ENCODE measurements at places on chromosomes 3 and 15.

GRCh38 chr15:64425221-64425620, 35.2 kb upstream of the ZNF609 start:
- no peak for DNase-seq

DNA sequence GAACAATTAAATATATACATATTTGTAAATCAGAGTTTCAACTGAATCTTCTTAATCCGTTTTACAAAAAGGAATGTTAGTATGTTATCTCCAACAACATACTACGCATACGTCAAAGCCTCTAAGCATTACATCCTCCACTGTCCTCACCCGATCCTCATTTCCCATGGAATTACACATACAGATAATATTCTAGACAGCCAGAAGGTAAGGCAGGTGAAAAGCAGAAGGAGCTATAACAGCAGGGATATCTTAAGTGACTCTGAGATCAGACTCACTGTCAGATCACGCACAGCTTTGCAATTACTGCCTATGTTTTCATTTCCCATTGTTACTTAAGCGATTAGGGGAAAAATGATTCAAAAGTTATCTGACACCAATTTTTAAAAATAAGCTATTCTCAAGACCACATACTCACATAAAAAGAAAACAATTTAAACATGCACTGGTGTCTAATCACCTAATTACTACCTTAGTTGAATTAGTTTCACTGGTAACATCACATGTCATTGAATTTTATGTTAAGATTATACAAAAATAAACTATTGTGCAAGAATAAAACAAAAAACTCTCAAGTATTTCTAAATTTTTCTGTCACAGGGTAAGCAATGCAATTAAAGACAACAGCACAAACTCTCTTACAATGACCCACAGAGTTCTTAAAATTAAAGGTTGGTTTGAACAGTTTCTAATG, 92.8 kb downstream of the TBL1XR1 start:
- DNase-seq: no peak

GRCh38 chr3:36451816-36452215, 71.5 kb downstream of the STAC start:
- DNase-seq: no peak

DNA sequence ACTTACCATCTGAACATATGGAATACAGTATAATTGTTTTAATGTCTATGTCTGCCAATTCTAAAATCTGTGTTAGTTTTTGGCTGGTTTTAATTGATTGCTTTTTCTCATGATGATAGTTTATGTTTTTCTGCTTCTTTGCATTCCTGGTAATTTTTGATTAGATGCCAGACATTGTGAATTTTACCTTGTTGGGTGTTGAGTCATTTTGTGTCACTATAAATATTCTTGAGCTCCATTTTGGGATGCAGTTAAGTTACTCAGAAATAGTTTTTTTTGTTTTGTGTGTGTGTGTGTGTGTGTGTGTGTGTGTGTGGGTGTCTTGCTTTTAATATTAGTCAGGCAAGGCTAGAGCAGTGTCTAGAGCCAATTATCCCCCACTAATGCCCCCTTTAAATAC, 818.8 kb upstream of the NR2F2 start:
- DNase-seq: no peak

- DNase-seq: no peak
Observed at GRCh38 chr3:31027191-31027761, 132.8 kb upstream of the GADL1 start.

DNA sequence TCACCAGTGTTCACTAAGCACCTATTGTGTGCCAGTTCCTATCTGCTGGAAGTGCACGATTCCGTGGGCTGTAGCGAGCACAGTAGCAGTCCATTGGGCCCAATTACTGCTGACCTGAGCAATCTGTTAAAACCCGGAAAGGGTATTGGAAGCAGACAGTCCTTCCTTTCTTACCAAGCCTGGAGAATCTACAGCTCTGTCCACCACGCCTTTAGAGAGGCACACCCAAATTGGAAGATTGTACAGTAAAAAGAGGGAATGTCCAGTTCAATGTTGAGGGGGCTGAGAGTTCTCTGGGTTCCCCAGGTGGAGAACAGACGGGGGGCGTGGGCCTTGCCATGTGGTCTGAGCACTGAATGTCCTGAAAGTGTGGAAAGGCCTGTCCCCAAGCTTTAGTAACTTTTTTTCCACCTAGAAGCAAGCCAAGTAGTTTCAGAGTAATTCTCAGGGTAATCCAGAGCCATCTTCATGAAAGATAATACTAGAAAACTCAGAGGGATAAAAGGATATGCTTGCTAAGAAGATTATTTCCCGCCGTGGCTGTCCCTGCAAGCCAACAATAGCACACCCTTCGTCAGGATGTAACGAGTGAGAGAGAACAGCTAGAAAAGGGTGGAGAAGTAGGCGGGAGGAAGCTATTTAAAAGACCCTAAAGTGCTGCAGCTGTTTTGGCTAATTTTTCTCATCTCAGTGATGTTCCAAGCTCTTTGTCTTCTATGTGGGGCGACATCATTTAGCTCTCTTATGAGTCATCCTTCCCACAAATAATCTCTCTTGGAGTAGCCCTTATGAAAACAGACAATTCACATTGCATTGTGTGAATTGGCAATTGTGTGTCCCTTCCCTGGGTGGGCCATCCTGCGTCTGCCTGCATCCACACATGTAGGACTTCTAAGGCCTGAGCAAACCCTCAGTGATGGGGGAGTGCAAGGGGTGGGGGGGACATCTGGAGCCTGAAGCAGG, 181.0 kb downstream of the ATG7 start:
- DNase-seq: no peak

DNA sequence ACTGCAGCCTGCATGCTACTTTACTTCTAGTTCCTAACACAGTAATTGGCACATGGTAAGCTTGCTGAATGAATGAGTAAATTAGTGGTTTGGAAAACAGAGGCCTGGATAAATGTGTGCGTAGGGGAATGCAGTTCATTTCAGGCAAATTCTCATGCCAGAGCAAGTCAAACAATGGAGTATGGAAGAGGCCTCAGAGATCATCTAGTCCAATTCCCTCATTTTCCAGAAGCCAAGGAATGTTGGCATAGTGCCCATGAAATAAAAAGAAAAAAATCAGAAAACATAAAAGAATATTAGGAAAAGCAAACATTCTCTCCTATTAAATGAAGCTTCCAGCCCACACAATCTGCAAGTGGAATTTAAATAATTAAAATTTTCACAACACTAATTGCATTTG, 92.4 kb downstream of the MB21D2 start:
- DNase-seq: no peak

- peak; percentile 21 for DNase-seq
Observed at GRCh38 chr3:129626744-129627349, 20.4 kb upstream of the PLXND1 start.

DNA sequence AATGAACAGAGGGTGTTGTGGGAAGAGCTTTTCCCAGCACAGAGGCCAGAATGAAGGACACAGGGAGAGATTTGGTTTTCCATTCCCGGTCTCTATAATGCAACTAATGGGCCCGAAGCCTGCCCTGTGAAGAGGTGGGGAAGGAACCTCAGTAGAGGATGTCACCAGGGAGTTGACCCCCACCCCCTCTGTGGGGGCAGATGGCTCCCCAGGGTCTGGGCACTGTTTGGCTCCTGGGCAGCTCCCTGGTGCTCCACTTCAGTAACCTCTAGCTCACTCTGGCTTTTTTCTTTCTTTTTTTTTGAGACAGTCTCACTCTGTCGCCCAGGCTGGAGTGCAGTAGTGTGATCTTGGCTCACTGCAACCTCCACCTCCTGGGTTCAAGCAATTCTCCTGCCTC, 109.1 kb upstream of the DLG1 start:
- DNase-seq: no peak

DNA sequence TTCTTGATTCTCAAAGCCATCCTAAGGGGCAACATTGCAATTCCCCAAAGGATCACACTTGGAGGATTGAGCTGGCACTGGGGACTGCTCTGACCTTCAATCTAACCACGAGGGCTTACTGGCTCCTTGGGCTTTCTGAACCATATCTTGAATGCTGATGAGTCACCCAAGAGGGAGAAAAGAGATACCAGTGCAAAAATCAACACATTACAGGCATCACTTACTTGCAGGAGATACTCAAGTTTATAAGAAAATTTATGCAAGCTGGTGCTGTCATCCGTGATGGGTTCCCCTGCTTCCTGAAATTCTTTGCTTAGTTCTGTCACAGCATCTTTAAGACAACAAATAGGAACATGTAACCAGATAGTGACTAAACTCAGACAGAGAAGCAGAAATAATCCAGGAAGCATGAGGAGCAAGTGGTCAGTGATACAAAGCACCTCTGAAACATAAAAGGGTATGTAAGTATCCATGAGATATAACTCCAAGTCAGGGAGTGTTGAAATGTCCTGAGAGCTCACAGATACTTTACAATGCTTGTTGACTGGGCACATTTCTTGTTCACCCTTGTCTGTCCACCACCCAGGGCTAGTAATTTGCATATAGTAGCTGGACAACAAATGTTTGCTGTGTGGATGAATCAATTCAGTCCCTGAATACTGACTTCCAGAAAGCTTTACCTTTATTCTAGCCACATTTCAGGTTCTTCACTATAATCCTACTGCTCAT, 14.1 kb downstream of the FYCO1 start:
- DNase-seq: no peak

- DNase-seq: no peak
Observed at GRCh38 chr3:11703146-11703545, 59.4 kb upstream of the VGLL4 start.

DNA sequence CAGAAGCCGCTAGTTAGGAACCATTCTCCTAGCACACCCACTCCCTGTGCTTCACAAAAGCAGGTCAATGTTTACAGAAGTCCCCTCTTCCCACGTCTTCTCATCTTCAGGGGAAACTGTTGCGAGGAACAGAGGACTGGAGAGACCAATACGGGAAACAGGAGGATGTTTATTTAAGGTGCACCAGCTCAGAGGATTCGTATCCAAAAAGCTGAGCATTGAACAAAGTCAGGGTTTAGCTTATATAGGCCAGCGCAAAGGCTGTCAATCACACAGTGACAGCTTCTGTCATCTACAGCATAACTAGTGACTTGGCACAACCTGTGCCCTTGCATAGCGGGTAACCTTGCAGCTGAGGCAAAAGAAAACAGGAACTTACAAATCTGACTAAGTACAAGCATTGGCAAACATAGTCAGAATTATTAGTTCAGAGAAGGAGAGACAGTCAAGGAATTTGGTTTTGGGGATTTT, 61.3 kb downstream of the ZDHHC19 start:
- DNase-seq: no peak

DNA sequence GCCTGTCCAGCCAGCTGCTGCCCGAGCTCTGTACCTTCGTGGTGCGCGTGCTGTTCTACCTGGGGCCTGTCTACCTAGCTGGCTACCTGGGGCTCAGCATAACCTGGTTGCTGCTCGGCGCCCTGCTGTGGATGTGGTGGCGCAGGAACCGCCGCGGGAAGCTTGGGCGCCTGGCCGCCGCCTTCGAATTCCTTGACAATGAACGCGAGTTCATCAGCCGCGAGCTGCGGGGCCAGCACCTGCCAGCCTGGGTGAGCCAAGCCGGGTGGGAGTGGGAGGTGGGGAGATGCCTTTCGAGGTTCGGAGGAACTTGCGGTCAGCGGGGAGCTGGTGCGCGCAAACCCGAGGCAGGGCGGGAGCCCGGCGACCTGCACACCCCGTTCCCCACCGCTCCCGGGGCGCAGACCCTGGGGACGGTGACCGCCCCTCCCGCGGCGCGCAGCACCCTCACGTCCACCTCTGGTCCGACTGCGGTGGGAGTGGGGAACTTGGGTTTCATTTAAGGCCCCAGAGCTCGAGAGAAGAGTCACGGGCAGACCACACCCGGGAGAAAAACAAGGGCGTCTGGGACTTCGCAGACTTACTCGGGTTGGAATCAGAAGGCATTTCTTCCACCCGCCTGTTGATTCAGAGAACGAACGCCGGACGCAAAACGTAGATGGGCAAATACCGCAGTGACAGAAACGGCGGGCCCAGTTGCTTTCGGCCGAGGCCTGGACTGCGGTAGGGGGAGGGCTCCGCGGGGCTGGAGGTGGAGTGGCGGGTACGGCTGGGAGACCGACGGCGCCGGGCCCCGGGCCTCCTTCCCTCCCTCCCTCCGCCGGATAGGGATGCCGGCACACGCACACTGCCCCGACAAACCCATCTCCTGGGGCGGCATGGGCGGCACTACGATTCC, 708 bp downstream of the ESYT3 start:
- no peak for DNase-seq

All from activated CD4-positive, CD25-positive, alpha-beta regulatory T cell treated with anti-CD3 and anti-CD28 coated beads, Interleukin-2, amount 50 U/mL, for 16 hours (primary cell).